NCI-H146 (cell line): ENCODE measurements at places on chromosomes 3 and 15.

DNA sequence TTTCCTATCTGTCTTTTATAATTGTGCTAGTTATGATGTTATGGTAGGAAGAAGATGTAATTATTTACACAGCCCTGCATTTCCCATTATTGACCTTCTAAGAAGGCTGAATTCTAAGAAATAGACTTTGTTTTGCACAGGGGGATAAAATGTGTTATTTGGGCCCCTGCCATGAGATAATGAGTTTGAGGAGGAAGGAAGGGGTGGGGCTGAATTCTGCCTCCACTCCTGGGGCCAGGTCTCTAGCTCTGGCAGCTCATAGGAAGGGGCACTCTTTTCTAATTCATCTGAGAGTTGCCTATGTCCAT lies 69.2 kb upstream of the GOLGA8B start:
- DNase-seq, result no peak

GRCh38 chr3:61761694-61762430 lies 200.5 kb downstream of the PTPRG start:
- DNase-seq, result no peak

DNA sequence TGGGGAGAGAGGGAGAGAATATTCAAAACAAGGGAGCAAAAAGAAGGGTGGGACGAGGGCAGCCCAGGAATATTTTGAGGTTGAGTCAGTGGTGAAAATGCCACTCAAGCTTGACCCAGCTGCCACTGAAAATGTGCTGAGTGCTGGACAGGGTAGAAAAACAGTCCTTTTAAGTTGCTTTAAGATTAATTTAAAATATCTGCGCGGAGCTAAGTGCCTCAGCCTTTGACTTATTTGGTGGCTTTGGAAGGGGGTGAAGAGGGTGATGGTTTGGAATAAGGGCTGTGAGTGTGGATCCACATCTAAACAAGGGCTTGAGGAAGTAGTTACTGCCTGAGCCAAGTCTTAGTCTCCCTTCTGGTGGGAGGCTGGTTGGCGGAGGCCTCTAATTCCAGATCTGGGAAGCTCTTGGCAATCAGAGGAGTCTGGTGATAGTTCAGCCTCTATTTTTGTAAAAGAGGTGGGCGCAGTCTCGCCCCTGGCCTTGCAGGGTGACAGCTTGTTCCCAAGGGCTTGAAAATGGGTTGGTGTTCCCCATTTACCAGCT lies 280.8 kb upstream of the ROPN1 start:
- no peak for DNase-seq

GRCh38 chr3:16088496-16088895 lies 86.0 kb upstream of the GALNT15 start:
- DNase-seq, result no peak
